ENCODE measurements at places on chromosomes 7 and 10.
A peak's percentile ranks its signal among the peaks of the same experiment; 100 is the strongest.

DNA sequence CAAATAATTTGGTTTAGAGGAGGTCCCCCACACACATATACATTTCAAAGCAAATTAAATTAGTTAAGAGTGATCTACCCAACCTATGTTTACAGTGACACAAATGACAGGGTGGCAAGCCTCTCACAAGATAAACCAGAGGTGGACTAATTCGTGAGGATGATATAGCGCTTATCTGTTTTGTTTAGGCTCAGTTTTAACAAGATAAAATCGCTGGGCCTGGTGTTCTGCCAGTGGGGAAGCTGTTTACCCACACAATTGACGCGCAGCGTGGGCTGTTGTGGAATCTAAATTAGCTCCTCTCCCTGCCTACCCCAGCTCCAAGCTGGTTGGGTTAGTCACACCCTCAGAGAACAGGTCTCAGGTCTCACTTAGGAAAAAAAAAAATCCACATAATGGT, 16.7 kb upstream of the PLXNA4 start:
- DNase-seq = no peak

GRCh38 chr10:101139421-101139911, 8.4 kb downstream of the TLX1 start:
- no peak for DNase-seq

DNA sequence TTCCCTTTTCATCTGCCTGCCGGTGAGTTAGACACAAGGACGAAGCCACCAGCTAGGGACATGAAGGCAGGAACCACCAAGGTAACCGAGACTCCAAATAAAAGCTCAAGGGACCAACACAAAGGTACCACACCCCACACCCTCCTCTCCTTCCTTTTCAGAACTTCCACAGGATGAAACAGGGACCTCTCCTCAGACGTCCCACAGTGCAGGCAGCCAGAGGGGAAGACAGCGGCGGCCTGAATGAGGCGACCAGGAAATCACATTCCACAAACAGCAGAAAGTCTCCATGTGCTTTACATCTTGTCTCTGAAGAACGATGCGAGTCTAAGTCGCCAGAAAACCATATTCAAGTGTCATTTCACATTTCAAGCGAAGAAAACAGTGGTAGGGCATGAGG, 97.8 kb downstream of the DIP2C start:
- DNase-seq = no peak

DNA sequence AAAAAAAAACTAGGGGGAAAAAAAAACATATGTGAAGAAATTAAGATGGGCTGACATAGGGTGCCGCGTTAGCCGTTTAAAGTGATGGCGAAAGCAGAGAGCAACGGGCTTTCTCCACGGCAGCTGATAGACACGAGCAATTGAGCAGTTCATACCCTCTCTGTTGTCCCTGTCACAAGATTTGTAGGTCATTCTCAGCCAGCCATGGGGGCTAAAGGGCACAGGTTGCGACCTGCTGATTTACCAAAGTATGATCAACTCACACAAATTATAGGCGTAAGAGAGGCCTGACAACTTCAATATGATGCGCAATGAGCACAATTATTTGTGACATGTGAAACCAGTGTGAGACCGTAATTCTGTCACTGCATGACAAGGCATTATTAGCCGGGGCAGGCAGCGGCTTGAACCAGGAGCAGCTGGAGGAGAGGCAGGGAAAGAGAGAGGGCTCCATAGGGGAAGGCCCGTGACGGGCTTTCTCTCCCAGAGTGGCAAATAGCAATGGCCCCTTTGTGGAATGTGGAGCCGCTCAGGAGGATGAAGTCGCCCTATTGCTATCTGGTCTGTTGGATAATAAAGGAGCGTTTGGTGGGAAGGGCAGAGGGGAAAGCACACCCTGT, 195.1 kb upstream of the HABP2 start:
- peak; percentile 36 for DNase-seq

DNA sequence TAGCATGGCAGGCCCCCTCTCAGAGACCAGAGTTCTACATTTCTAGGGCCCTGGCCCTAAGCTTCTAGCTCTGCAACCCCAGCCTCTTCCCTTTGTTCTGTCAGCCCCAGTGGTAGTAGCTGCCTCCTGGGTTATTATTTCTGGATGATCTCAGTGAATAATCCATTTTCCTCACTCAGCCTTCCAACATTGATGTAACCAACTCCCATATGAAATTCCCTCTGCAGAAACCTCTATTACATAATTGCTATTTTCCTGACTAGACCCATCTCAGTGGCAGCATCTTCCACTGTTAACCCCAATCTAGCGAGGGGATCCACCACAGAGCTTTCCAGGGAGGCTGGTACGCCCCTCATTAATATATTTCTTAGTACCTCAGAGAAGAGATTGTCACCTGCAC, 49.8 kb downstream of the FHIP2A start:
- no peak for DNase-seq

- peak; percentile 34 for DNase-seq
Observed at GRCh38 chr10:58175990-58176900, 91.4 kb downstream of the IPMK start.

DNA sequence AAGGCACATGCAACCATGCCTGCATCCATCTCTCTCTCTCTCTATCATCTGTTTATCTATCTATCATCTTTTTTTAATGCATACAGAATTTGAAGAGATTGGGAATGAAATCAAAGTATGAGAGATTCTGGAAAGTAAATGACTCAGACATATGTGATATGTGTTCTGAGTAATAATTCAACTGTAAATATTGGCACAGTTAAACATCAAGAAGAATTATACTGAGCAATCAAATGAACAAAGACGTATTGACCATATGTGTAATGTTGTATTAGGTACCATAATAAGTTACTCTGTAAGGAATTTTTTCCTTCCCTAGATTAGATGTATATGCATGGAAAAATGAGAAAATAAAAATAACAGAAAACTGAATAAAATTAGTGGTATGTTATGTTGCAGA, 108.3 kb downstream of the SUGCT start:
- no peak for DNase-seq

DNA sequence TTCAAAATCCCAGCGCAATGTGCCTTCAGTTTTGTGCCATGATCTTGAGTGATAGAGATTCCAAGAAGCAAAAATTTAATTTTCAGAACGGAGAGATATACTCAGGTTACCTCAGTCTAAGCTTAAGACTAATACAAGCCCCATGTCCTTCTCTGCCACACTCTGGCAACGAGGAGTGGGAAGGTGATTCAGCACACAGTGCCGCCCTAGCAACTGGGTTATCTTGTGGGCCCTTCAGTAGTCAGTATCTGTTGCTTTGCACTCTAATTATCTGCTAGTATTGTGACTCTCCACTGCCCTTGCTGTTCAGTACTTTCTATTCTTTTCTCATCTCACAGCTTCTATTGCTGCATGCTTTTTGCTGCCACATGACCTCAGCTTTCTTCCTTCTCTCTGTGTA, 39.2 kb upstream of the MKLN1 start:
- DNase-seq = no peak

- no peak for DNase-seq
Observed at GRCh38 chr10:59179068-59179467, 2.6 kb downstream of the PHYHIPL start.

DNA sequence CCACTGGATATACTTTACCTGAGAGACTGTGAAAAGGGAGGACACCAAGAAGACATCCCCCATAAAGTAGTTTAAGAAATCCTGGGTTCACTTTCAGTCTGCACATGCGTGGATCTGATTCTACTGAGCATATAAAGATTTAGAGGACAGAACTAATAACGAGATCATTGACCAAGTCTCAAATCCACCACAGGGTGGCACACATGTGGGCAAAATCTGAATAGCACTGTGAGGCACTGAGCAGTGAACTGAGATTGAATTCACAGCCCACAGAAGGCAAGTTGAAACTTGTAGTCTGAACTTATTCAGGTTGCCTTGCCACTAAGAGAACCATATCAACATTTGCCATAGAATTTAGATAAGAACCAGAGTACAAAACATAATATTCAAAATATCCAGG, 818.6 kb downstream of the GRID1 start:
- peak; percentile 17 for DNase-seq

- peak; percentile 16 for DNase-seq
Observed at GRCh38 chr7:16430133-16430532, 8.8 kb upstream of the CRPPA start.

- no peak for DNase-seq
Observed at GRCh38 chr10:35573796-35574195, 31.3 kb upstream of the GJD4 start.

DNA sequence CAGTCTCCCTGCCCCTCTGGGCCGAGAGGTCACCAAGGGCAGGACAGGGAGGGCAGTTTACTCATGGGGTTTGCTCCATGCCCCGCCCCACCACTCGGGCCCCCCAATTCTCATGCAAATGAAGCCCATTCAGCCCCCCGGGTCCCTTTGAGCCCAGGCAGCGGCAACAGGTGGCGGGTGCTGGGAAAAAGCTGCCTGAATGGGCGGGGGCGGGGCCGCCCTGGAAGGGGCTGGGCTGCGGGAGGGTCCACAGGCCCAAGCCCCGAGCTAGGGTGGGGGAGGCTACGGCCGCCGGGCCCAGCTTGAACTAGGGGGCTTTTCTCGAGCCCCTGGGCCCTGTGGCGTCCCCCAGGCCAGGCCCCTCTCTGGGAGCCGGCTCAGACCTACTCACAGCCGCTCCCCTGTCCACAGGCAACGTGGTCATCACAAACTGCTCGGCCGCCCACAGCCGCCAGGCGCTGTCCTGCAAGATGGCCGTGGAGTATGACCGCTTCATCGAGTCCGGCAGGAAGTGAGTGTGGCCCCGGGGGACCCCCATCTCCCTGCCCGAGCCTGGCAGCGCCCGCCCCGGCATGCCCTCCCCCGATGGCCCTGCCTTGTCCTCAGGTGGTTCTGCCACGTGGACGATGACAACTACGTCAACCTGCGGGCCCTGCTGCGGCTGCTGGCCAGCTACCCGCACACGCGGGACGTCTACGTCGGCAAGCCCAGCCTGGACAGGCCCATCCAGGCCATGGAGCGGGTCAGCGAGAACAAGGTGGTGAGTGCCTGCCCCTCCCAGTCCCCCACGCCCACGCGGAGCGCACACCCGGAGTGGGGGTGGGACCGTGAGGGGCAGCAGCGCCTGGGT, 5.5 kb downstream of the LFNG start:
- no peak for DNase-seq

- no peak for DNase-seq
Observed at GRCh38 chr7:16091701-16092310, 329.5 kb downstream of the CRPPA start.

GRCh38 chr7:24756545-24757352, 515 bp downstream of the GSDME start:
- DNase-seq = peak; percentile 68

- no peak for DNase-seq
Observed at GRCh38 chr7:151141855-151142685, 25.4 kb downstream of the GBX1 start.

DNA sequence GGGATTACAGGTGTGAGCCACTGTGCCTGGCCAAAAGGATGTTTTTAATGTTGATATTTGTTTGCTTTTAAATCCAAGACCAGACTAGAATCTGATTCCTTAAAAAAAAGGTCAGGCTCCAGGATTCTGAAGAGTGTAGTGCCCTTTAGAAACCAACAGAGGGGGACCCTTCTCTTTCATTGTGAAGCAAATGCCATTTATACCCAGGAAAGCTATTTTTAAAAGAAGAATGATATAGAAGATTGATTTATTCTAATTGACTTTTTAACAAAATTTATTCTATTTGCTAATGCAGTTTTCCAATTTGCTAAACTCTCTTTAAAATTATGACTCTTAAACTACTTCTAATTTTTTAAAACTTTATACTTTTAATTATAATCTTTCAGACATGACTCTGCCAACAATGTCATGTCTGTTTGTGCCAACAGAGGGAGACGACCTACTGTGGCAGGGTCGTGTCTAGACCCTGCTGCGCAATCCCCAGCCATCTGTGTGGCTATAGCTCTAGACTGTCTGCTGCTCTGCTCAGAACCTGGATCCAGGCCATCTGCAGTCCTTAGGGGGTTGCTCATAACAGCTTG, 201.0 kb upstream of the IMMP2L start:
- peak; percentile 63 for DNase-seq

DNA sequence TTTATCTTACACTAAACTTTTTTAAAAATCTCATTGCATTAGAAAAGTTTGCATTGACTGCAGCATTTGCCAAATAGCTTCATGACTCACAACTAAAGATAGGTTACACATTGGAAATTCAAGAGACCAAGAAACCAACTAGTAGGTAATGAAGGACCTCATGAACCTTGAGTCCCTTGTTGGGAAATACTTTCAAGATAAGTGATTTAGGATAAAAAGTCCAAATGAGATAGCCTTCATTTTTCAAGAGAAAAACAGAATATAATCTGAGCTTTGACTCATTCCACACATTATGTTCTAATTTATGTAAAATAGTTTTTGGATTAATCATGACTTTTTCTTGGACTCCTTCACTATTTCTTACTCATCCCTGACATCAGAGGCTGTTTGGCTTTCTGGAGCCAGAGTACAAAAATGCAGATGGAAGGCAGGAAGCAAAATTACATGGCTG, 13.1 kb upstream of the LIPF start:
- DNase-seq = peak; percentile 96

- no peak for DNase-seq
Observed at GRCh38 chr7:156607332-156608172, 33.0 kb upstream of the RNF32 start.

DNA sequence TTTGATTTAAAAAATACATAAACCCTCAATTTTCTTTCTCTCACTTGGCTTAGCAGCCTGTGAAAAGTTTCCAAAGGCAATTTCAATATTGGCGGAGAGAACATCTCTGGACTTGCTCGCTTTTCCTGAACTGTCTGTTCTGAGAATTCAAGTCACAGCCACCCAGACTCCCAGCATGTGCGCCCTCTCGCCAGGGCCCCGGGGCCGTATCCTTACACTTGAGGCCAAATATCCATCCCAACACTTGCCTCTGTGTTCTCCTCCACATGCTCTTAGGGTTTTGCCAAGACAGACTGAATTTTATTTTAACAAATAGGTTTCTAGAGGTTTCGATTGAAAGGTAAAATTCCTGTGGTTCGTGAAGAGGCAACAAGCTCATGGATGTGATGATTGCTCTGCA, 111.5 kb upstream of the GPR26 start:
- DNase-seq = no peak

GRCh38 chr10:88874281-88874680, 5.8 kb upstream of the STAMBPL1 start:
- peak; percentile 68 for DNase-seq

Data from fibroblast of skin of right biceps (primary cell).